ENCODE measurements at places on chromosomes 3 and 15.

DNA sequence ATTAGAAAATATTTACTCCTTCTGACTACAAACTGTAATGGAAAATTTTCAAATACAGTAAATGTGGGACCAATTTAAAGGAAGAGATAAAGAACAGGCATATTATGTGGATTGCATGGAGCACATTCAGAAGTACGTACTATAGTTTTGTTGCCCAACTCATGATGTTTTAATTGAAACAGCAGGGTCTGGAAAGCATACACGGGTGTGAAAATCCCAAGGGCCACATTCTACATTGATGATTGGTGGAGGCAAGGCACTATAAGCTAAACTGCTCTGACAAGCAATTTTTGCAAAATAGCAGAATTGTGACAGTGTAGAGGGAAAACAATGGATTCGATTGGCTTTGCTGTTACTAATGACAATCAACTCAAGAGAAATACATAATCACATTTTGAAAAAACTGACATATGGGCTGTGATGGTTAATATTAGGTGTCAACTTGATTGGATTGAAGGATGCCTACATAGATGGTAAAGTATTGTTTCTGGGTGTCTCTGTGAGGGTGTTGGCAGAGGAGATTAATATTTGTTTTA, 458.6 kb downstream of the PYDC2 start:
- DNase-seq, result no peak

- DNase-seq, result no peak
Observed at GRCh38 chr3:18436213-18436612, 11.1 kb upstream of the SATB1 start.

DNA sequence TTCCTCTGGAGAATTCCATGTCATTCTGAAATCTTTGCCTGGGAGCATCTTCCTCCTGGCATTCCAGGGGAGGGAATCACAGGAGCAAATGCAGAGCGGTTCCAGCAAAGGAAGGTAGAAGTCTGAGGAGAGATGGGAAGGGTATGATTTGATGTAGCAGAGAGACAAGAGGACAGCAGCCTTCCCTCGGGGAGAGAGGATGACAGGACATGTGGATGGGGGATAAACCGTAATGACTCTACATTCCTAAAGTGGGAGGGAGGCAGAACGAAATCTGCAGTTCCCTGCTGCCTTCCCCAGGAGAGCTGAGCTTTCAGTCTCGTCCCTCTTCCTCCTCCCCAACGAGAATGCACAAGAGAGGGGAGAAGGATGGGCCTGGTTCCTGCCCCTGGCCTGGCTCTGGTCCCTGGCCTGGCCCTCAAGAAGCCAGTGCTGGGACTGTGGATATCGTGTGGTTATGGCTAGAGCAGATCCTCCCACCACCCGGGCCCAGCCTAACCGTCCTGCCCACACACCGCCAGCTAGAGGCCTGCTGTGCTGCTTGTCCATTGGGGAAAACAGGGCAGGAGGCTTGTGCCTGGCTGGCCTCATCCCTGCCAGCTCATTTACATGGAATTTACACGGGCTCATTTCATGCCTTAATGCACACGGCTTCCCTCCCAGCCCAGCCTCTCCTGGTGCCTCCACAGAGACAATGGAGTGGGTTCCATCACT, 26.6 kb downstream of the SEMA7A start:
- no peak for DNase-seq

DNA sequence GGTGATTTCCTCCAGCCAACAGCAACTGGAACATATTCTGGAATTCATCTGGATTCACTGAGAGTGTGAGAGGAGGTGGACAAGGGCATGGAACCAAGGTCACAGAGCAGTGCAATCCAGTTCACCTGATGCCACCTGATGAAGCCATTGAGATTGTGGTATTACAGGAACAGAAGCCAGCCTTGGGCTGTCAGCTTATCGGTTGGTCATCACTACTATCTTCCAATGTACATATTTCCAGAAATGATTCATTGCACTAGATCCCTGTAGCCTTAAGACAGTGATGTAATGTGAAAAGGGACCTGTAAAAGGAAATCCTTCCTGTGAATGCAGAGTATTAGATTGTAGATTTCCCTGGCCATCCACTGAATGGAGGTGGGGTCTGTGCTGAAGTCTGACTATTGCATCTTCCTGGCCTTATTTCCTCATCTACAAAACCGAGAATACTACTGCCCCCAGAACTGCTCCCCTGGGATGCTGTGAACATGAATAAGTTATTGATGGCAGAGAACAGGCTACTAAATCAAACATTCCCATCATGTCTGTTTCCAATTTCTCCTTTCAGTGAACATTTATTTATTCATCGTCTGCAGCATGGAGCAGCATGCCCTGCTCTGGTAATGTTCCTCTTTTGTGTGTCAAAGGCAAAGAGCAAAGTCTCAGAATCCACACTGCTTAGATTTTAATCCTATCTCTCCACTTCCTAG, 47.4 kb upstream of the TPM1 start:
- no peak for DNase-seq

DNA sequence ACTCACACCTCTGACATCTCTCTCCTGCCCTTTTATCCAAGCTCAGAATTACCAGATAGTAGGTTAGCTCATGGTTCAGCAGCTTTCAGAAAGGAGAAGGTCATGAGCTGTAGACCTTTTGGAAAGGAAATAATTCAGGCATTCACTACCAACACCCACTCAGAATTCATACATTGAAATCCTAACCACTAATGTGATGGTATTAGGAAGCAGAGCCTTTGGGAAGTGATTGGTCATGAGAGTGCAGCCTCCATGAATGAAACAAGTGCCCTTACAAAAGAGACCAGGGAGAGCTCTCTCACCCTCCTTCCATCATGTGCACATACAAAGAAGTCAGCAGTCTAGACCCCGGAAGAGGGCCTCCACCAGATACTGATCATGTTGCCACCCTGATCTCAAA, 315.8 kb upstream of the CCDC54 start:
- no peak for DNase-seq

DNA sequence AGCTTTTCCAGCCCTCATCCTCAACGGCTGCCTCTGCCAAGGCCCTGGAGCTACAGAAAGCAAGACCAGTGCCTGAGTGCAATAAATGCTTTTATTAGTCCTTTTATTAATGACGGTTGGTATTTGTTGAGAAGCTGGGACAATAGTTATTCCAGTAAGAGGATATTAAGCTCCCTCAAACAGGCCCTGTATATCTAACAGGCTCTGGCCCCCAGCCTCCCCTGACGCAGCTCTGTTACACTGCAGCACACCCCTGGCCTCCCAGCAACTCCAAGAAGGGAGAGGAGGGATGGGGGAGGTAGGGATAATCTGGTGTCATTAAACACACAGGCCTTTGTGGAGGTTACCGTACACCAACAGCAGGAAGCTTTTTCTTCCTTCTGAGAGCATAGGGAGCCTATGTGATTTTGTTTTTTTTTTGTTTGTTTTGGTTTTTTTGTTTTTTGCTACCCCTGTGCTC, 30.8 kb upstream of the MAGEF1 start:
- no peak for DNase-seq

DNA sequence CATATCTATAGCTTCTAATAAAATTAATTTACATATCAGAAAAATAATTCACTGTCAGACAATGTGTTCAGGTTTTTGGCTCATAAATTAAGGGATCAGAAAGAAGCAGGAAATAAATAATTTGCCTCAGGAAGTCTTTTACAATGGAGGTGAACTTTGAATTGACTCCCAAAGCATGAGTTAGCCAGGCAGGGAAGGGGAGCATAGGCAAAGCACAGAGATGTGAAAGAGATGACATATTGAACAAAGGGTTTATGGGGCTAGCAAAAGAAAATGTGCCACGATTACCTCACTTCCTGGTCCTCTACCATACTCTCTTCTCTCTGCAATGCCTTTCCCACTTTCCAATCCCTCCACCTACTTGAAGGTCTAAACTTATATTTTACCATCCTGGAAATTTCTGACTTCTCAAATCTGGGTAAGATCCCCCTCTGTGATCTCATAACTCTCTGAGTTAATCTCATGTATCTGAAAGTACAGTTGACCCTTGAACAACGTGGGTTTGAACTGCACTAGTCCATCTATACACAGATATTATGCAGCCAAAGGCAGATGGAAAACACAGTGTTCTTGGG, 4.1 kb upstream of the HEXA start:
- no peak for DNase-seq

DNA sequence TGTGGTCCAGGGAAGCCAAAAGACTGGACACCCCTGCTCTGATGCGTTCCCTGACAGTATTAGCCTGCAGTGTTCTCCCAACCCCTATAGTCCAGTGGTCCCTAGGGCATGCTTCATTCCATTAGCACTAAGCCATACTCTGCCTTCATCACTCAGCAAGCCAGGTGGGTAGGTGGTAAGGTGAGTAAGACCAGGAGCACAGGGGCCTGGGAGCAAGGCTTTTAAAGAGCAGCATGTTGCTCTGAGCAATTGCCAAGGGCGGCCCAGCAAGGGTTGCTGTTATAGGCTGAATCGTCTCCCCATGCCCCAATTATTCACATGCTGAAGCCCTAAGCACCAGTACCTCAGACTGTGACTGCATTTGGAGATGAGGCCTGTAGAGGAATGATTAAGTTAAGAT, 11.0 kb downstream of the CXCR6 start:
- DNase-seq, result no peak

DNA sequence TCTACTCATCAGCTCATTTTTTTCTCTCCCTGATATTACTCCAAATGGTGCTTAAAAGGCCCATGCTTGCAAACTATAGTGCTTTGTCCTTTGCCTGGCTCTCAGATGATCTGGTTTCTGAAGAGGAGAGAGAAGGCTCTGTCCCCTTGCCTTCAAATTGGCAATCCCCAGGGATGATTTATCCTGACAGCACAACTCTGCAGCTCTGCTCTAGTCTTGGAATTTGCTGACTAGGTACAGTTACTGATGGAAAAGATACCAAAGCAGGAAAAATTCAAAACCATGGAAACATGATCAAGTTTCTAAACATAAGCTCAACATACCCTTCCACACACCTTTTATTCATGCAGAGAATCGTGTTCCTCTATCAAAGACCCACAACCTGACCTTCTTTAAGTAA, 106.7 kb upstream of the CADPS start:
- DNase-seq, result no peak

- peak; percentile 32 for DNase-seq
Observed at GRCh38 chr3:119034256-119035013, at the start of gene IGSF11. Gene IGSF11 (minus strand): TSS chr3:119034846. CDS start chr3:119034582, 264 bp downstream.

DNA sequence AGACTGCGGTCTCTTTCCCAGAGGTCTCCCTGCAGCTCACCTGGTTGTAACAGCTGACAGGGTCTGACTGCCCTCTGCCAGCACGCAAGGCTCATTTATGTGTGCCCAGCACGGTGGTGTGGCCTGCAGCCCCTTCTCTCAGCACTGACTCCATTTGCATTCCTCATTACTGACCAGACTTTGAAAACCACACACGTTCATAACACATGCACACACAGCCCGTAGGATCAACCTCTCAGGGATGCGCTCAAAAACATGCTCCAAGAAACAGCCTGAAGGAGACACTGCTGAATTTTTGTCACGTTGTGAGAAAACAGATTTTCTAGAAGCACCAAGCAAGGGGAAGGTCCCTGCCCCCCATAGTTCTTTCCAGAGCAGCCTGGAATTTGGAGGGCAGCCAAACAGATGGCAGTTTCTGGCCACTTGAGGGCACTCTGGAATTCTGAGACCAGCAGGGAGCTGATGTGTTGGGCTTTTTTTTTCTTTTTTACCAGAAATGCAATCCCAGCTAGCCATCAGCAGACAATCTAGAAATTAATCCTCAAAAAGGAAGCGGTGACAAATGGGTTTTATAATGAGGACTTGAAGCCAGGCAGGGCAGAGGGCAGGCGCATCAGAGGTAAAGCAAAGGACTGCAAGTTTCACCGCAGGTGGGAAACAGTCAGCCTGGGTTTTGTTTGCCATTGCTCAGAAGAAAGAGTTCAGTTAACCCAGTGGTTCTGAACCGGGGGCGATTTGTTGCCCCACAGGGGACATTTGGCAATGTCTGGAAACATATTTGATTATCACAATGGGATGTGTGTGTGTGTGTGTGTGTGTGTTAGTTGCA, 170.5 kb upstream of the PROK2 start:
- DNase-seq, result no peak

DNA sequence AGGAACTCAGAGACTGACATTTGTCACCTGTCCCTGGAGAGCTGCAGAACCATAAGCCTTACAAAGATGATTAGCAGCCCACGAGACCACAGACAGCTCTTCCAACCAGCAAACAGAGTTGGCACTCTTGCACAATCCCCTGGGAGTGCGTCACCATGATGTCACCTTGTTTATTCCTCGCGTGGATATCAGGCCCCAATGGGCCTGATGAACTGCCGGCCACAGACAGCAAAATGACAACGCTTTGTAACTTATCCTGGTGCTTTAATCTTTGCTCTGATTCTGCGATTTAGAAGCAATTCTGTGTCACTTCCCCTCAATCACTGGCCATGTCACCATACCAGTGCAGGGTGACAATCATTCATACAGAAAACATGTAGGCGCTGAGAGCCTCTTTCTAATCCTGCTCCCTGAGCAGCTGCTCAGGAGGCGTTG, 89.2 kb downstream of the TAMM41 start:
- no peak for DNase-seq

All from stimulated activated CD8-positive, alpha-beta memory T cell treated with anti-CD3 and anti-CD28 coated beads, Interleukin-7, amount 100 ng/mL, for 1 hour (primary cell).